ENCODE measurements at places on chromosomes 1 and 21.

DNA sequence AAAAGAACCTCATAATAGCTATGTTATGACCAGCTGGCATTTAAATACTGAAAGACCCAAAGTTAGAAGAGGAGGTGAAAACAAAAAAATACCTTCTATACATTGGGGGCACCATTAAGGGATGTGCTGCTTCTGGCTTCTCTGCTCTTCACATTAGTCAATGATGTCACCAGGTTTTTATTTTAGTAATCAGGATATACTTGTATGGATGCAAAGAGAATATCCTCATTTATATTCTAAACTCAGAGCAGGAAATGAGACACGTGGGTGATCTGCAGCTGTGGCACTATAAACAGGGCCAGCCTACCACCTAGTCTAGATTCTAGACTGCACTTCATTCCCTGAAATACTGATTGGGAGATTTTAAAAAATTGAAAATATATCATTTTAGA lies 51.2 kb downstream of the WLS start:
- DNase-seq: no peak

GRCh38 chr1:199291022-199291740 lies 652.3 kb downstream of the PTPRC start:
- DNase-seq: no peak

- DNase-seq: no peak
These were observed 14.3 kb upstream of the LRRC3 start for GRCh38 chr21:44441041-44441400.

DNA sequence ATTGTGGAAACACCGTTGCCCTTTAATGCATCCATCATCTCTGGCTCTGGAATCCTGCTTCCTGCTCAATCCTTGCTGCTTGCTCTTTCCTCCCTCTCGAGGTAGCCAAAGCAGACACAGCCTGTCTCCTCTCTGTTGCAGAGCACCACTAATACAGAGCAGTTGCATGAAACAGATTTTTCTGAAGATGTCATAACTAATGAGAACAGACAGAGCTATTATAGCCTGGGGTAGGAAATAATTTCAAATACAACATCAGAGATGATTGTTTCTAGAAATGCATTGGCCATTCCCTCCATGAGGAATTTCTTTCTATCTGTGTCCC lies 23.3 kb upstream of the ACBD6 start:
- DNase-seq: no peak

DNA sequence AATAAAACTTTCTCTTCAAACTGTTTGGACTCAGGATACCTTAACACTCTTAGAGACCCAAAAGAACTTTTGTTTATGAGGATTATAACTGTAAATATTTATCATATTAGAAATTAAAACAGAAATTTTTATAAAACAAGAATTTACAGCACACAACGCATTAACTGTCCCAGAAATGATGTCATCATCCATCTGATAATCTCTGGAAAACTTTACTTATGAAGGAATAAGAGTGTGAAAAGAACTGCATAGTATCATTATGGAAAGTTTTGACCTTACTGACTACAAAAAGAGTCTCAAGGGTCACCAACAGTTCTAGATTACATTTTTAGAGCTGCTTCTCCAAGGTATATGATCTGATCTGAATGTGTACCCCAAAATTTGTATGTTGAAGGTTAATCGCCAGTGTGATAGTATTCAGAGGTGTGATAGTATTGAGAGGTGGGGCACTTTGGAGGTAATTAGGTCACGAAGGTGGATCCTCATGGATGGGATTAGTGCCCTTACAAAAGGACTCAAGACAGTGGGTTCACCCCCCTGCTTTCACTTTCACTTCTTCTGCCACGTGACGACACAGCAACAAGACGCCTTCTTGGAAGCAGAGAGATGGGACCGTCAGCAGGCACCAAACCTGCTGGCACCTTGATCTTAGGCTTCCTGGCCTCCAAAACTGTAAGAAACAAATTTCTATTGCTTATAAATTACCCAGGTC lies 95.7 kb upstream of the NR5A2 start:
- no peak for DNase-seq

DNA sequence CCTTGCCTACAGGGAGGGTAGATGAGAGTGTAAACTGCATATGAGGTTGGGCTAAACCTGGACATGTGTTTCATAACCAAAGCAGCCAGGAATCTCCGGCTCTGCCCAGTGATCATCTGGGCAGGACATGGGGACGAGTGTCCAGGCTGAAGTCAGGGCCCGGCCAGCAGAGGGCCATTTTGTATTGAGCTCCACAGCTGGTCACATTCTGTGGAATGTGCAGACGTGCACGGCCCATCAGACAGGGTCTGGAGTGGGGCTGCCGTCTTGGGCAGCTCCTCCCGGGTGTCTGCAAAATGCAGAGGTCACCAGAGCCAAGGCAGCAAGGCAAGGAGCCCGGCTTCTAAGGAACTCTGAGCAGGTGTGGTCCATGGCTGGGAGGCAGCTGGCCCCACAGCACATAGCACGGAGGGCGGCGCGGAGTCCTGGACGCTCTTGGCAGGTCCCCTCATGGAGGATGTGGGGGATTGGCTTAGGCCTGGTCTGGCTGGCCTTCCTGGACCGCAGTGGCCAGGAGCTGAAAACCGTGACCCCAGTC lies 6.2 kb downstream of the LRRC3 start:
- DNase-seq: no peak

- no peak for DNase-seq
These were observed 97.4 kb upstream of the GCLM start for GRCh38 chr1:94006604-94007003.

DNA sequence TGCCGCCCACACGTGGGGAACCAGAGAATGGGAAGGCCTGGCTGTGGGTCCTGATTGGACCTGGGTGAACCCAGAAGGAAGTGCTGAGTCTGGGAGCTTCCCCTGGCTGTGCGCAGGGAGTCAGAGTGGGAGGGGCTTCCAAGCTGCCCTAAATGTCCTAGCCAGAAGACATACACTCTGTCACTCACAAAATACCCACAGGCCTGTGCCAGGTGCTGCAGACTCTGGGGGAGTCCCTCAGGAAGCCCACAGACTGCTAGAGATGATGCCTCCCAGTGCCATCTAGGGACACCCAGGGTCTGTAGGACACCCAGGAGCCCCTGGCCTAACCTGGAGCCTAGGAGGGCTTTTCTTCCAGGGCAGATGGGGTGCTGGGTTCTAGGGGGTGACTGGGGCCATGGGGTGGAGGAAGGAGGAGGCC lies 33.7 kb upstream of the LRP8 start:
- no peak for DNase-seq

GRCh38 chr1:172180501-172181285 lies 239.8 kb upstream of the C1orf105 start:
- DNase-seq: no peak

DNA sequence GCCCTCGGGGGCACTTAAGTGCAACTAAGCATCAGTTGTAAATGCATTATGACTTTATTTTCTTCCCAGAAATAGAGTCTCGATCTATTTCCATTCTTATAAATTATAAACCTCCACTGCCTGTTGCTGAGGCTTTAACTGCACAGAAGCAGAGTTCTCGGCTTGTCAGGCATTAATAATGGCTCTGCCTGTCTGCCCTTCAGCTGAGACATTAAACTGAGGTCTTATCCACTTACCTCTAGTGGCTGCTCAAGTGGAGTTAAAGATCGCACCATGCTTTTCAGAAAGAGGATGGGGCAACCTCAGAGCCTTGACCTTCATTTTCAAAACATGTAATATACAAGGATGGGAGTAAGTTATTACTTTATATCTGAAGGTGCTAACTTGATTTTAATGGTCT lies 597.6 kb upstream of the PRMT6 start:
- no peak for DNase-seq

- no peak for DNase-seq
These were observed 77.7 kb upstream of the GADD45A start for GRCh38 chr1:67607286-67607685.

DNA sequence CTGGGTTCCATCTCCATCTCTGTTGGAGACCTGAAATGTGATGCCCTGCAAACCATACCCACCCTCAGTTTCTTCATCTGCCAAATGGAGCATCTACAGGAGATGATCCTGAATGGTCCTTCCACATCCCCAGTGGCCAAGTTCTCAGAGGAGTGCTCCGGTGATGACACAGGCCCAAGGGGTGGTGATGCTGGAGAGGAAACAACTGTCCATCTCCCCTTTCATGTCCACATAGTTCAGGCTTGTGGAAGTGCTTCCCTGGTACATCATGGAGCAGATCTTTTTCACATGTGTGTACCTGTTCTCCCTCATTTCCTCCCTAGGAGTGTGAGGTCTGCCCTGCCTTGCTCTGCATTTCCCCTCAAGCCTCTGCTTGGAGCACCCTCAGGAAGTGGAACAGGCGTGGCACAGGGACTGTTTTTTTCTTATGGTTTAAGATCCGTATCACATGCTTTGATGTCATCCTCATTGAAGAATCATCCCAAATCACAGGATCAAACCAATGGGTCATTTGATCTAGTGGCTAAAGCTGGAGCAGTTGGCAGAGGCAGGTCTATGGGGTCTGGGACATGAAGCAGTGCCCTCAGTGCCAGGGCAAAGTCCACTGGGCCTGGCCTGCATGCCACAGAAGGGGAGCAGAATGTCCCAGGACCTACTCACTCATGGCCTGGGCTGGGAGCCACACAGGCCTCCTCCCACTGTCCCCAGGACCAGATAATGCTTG lies 8.2 kb upstream of the TRIM63 start:
- DNase-seq: no peak

GRCh38 chr1:19599810-19600209 lies 44.3 kb upstream of the NBL1 start:
- no peak for DNase-seq

DNA sequence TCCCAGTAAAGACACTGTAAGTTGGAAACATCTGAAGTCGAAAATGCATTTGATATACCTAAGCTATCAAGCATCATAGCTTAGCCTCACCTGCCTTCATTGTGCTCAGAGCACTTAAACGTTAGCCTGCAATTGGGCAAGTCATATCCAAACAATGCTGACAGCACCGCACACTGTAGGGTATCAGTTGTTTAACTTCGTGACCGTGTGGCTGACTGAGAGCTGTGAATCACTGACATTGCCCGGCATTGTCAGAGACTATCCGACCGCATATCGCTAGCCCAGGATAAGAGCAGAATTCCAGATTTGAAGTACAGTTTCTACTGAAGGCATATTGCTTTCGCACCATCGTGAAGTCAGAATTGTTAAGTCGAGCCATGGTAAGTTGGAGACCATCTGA lies 41.5 kb downstream of the GALNT2 start:
- no peak for DNase-seq

- DNase-seq: no peak
These were observed 18.2 kb upstream of the GJB5 start for GRCh38 chr1:34736692-34737091.

- no peak for DNase-seq
These were observed 62.4 kb downstream of the PTPRC start for GRCh38 chr1:198701250-198701649.

DNA sequence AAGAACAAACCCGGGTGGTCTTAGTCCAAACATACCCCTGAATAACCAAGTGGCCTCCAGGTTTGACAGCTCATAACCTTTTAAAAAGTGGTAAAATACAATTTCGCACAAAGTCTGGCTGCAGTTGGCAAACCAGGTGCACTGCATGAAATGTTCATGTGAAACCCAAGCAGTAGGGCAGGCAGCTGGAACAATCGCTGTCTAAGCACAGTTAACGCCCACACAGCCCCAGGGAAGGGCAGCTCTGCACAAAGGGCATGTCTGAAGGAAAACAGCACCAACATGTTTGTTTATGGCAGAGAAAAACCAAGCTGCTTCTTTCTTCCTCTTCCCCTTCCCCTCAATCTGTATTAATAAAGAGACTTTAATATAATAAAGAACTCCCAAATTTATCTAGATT lies 49.5 kb downstream of the KIAA1614 start:
- no peak for DNase-seq

- DNase-seq: no peak
These were observed 17.1 kb upstream of the A3GALT2 start for GRCh38 chr1:33338048-33338439.

DNA sequence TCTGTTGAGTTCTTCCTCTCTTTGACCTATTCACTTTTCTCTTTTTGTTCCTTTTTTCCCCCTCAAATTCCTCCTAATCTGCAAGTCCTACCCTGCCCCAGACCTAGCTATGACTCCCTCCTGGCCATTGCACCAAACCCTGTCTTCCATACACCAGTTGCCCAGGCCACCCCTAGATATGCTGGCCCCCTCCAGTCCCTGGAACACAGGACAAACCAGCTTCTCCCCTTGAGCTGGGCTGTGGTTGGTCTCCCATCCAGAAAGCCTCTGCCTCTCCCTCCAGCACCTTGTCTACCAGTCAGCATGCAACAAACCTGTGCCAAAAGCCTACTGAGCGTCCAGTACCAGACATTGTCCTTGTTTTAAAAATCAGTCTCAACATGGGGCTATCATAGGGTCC lies 59.4 kb downstream of the ELK4 start:
- no peak for DNase-seq

GRCh38 chr21:22536509-22536908 lies 1538.3 kb downstream of the NCAM2 start:
- DNase-seq: no peak

DNA sequence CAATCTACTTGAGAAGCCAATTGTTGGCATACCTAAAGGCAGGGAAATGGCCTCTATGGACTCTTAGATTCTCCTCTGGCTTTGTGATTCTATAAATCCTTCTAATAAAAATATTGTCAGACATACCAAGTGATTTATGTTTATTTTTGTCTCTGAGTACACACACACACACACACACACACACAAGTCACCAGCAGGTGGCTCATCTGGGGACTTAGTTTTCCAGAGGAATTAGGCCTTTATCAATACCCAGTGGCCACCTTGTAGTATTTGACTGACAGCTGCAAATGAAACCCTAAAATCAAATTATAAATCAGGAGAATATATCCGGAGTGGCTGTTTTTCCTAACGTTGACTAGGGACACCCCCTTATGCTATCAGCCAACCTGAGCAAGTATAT lies 258.5 kb downstream of the BRINP2 start:
- no peak for DNase-seq

DNA sequence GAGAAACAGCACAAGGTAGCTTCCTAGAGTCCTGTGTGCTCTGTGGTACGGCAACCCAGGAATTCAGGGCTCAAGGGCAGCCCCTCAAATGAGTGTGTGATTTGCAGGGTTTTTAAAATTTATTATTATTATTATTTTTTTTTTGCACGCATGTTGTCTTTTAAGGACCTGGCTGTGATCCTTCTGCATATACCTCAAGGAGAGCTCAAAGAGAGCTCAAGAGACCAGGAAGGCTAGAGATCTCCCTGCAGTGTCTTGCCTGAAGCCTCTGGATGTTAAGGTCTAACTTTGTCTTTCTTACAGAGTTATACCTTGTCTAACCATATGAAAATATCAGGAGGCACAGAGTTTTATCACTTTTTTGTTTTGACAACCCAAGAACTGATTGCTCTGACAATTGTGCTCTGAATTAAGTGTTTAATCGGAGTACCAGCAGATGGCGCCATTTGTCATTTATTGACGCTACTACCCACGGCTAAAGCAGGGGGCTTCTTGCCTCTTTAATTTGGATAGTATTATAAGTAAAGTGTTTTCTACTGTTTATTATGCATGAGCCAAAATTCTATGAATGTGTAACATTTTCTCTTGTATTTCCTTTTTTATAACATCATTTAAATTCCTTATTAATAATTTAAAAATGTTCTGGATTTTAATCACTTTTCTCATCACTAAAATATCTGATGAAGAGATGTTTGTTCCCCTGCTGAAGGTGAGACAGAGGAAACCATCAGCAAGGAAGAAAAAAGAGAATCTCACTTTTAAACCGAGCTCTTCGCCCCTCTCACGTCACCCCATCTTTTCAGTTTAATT lies 35.8 kb upstream of the LMO4 start:
- DNase-seq: no peak

GRCh38 chr21:25539606-25540005 lies 67.7 kb downstream of the MRPL39 start:
- no peak for DNase-seq

GRCh38 chr1:210558302-210558701 lies 229.6 kb downstream of the HHAT start:
- DNase-seq: no peak

GRCh38 chr21:45327441-45328197 lies 39.9 kb upstream of the POFUT2 start:
- no peak for DNase-seq

Measured in GM12892 (cell line).